H9 (cell line): ENCODE measurements at places on chromosomes 2 and 18.

DNA sequence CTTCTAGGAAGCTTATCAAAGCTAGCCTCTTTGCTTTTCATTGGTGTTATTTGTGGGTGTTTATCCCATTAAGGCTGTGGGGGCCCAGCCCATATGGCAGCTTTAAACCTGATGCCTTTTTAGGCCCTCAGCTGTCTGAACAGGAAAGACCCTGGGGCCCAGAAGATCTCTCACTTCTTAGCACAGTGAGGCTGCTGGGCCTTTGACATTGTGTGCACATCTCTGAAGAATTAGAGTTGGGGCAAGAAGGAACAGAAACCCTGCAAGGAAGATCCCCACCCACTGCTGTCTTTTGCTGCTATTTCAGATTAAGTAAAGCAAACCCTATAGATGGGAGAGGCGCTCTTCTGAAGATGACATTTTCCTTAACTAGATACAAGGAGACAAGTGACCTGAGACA lies 250.0 kb downstream of the SMAD2 start:
- H3K4me3 ChIP-seq: no peak overlapping the region
- no peak overlapping the region for H3K27ac ChIP-seq
- H3K4me1 ChIP-seq: no peaks in the 10 kb centered on the region

GRCh38 chr2:69959425-69959824 lies 2.0 kb downstream of the ASPRV1 start:
- no peak for DNase-seq
- no peak overlapping the region for H3K27ac ChIP-seq
- H3K4me1 ChIP-seq: no peaks in the 10 kb centered on the region; the same call in 1 of the 2 replicates
- H3K4me3 ChIP-seq: no peak overlapping the region
- H3K36me3 ChIP-seq: no peaks in the 10 kb centered on the region
- no peaks in the 10 kb centered on the region for H3K27me3 ChIP-seq

DNA sequence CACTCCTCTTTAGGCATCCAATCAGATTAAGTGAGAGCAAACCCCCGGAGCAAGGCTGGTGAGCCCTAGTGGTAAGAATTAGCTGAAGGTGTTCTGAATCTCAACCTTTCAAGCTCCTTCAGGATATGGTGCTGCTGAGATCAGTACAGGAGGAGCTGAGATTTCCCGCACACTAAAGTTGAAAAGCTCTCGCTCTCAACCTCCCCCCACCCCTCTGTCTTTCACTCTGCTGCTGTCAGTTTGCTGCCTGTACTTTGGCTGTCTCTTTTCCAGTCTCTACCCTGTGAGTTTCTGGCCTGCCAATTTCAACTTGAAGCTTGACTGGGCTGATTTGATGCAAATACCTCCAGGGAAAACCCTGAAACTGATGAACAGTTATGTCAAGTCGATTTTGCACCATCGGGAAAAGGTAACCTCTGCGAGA lies 15.7 kb downstream of the ZEB2 start:
- no peaks in the 10 kb centered on the region for H3K36me3 ChIP-seq
- H3K4me1 ChIP-seq: peaks cover 4% of the 10 kb centered on the region; the same call in 1 of the 2 replicates
- no peak overlapping the region for H3K4me3 ChIP-seq
- DNase-seq: peak; percentile 63

DNA sequence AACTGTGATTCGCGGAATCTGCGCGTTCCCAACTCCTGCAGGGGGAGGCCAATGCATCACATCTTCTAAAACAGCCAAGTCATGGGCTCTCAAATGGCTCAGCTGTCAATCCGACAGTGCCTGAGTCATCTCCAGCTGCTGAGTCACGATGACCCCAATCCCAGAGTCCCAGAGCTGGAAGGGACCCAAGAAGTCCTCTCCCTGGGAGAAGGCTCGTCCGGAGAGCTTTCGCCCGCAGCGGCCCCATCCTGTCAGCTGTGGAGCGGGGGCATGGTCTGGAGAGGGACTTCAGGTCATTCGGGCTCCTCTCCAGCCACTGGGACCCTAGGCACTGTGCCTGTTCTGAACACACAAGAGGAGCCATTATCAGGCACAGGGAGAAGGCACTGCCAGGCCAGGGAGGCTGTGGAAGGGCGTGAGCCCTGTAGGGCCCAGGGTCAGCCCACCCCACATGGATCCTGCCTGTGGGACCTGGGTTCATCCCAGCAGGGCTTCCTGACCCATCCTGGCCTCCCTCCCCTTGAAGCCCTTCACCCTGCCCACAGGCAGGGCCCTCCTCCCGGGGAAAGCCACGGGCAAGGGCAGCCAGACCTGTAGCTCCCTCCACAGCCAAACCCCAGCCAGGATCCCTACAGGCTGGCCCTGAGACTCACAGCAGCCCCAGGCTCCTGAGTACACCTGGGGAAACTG lies 47.6 kb upstream of the GPC1 start:
- H3K4me1 ChIP-seq: no peaks in the 10 kb centered on the region
- H3K27ac ChIP-seq: no peak overlapping the region
- H3K4me3 ChIP-seq: no peak overlapping the region
- no peaks in the 10 kb centered on the region for H3K27me3 ChIP-seq
- DNase-seq: no peak

DNA sequence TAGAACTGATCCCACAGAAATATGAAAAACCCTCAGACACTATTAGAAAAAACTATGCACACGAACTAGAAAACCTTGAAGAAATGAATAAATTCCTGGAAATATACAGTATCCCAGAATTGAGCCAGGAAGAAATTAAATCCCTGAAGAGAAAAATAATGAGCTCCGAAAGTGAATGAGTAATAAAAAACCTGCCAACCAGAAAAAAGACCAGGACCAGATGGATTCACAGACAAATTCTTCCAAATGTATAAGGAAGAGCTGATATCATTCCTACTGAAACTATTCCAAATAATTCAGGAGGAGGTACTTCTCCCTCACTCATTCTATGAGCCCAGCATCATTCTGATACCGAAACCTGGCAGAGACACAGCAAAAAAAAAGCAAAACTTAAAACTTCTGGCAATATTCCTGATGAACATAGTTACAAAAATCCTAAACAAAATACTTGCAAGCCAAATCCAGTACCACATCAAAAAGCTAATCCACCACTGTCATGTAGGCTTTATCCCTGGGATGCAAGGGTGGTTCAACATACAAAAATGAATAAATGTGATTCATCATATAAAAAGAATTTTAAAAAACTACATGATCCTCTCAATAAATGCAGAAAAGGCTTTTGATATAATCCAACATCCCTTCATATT lies 1397.6 kb upstream of the DDX18 start:
- no peaks in the 10 kb centered on the region for H3K4me1 ChIP-seq
- H3K4me3 ChIP-seq: no peak overlapping the region
- DNase-seq: no peak

DNA sequence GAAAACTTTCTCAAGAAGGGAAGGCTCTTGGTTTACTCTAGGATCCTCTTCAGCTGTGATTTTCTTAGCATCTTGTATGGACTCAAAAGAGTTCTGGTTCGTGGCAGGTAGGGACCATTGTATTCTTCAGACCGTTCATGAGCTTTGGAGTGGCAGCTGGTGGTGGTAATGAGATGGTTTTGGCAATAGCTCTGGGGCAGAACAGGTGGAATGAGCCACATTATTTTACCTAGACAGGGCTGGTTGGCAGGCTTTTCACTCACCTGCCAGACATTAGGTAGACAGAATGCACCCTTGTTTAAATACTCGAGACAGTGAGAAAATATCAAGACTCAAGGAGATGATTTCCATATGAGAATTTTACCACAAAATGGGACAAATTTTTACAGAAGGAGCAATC lies 26.2 kb upstream of the MGAT5 start:
- no peak overlapping the region for H3K27ac ChIP-seq
- peaks cover 22% of the 10 kb centered on the region for H3K36me3 ChIP-seq
- H3K4me1 ChIP-seq: no peaks in the 10 kb centered on the region
- H3K4me3 ChIP-seq: no peak overlapping the region; the same call in 2 of the 3 replicates
- H3K27me3 ChIP-seq: no peaks in the 10 kb centered on the region

GRCh38 chr2:200354833-200355751 lies 48.6 kb downstream of the SPATS2L start:
- H3K27me3 ChIP-seq: no peaks in the 10 kb centered on the region
- no peak for DNase-seq
- H3K27ac ChIP-seq: peak overlapping the region; percentile 34
- H3K4me1 ChIP-seq: peaks cover 38% of the 10 kb centered on the region
- no peak overlapping the region for H3K4me3 ChIP-seq

DNA sequence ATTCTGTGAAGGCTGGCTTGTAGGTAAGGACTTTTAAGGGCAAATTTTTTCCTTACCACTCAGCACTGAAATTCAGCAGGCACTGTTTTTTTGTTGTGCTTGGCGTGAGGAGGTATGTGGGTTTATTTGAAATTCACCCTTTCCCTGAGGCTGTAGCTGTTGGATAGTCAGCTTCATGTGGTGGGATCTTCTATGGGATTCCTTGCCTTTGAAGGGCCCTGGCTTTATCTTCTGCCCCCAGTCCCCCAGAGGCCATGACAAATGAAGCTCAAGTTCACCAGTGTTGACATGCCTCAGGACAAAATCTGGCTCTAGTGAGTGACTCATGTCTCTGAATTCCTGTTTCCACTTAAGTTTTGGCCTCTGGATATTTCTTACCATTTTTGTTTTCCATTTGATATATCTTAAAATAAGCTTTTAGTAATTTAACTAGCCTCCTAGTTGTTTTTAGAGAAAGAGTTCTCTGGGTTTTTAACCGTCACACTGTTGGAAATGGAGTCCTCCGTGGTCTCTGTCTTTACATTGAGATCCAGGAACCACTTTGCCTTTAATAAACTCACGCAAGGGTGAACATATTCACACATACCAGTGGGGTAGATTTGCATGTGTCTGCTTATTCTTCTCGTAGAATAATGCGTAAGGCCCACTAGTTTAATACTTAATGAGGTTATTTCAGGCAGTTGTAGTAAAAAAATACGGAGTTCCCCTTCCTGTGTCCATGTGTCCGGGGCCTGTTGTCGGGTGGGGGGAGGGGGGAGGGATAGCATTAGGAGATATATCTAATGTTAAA lies 211.1 kb upstream of the FAM98A start:
- DNase-seq: no peak
- H3K4me1 ChIP-seq: no peaks in the 10 kb centered on the region
- H3K27me3 ChIP-seq: no peaks in the 10 kb centered on the region
- H3K4me3 ChIP-seq: no peak overlapping the region

DNA sequence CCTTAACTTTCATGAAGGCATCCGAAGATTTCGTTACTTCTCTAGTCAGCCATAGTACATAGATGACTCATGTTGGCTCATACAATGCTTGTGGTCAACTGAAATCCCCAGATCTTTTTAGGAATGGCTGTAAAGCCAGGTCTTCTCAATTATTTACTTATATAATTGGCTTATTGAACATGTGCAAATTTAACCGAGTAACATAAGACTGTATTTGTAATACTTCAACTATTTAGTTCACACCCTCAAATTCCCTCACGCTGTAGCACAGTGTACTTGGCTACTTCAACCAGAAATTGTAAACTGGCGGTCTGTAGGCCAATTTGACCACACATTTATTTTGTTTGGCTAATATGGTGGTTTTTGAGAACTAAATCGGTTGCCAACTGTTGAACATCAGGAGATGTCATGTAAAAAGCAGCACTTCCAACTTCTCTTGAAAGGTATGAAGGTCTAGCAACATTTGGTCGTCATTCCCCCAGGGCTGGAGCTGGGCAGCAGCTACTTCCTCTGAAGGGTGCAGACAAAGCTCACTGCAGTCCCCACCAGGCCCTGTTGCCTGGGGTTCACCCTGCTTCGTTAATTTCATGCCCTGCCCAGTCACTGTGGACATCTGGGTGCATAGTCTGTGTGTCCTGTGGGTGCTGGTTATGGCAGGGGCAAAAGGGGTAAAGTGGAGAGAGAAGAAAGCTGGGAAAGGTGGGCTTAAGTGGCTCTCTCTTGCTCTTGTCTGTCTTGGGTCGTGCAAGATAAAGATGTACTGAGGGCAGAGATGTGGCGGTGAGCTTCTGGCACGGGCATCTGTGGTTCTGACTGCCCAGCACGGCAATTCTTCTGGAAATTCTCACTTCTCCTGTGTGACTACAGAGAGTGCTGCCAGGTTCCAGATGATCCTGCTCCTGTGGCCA lies 3.2 kb upstream of the SH3RF3 start:
- DNase-seq: no peak
- no peak overlapping the region for H3K27ac ChIP-seq
- no peak overlapping the region for H3K4me3 ChIP-seq
- H3K36me3 ChIP-seq: no peaks in the 10 kb centered on the region; the same call in 1 of the 2 replicates
- peaks cover 24% of the 10 kb centered on the region; the same call in 1 of the 2 replicates for H3K27me3 ChIP-seq

DNA sequence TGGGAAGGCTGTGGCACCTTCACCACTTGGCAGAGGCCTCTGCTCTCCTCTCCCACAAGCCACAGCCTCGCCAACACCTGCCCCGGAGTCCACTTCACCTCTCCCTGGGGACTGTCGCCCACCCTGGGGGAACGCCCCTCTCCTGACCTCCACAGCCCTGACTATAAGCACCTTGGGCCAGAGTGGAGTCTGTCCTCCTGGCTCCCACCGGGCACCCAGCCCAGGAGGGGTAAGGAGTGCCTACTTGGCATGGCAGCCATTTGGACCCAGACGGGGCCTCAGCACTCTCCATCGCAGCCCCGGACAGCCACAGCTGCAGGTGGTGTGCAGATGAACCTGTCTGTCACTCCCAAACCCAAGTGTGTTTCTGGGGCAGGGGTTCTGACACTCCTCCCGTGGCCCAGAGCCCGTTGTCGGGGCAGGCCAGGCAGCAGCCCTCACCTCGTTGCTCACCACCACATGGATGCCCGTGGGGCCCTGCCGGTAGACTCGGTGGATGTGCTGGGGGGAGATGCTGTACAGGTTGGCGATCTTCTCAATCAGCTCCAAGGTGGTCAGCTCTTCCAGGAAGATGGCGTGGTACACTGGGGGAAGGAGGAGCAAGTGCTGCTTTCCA lies 53.5 kb downstream of the TFCP2L1 start:
- no peak overlapping the region for H3K4me3 ChIP-seq
- no peaks in the 10 kb centered on the region; the same call in 1 of the 2 replicates for H3K27me3 ChIP-seq
- no peak overlapping the region for H3K27ac ChIP-seq

- H3K27me3 ChIP-seq: no peaks in the 10 kb centered on the region
- DNase-seq: peak; percentile 33
- no peak overlapping the region for H3K27ac ChIP-seq
- no peaks in the 10 kb centered on the region for H3K4me1 ChIP-seq
- peaks cover 4% of the 10 kb centered on the region; the same call in 1 of the 2 replicates for H3K36me3 ChIP-seq
These were observed 356.2 kb downstream of the KCNJ3 start for GRCh38 chr2:155054712-155055111.

DNA sequence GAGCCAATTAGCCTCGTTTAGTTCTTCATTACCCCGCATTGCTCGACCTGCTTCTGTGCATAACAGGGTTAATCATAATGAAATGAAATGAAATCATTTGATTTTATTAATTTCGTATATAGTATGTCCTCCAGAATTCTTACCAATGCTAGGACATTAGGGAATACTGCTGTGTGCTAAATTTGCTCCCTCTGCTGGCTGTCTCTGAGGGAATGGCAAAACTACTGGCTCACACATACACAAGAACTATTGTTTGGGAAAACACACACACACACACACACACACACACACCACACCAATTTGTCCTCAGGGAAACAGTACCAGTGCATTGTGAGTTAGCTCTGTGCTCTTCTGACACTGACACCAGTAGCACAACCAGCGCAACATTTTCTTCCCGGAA lies 273.3 kb upstream of the TCF4 start:
- H3K4me3 ChIP-seq: no peak overlapping the region
- H3K27me3 ChIP-seq: no peaks in the 10 kb centered on the region
- peak; percentile 48 for DNase-seq

- H3K4me1 ChIP-seq: no peaks in the 10 kb centered on the region
- H3K27me3 ChIP-seq: no peaks in the 10 kb centered on the region
- H3K4me3 ChIP-seq: no peak overlapping the region
- DNase-seq: no peak
These were observed 439.5 kb downstream of the MEIS1 start for GRCh38 chr2:66874411-66874810.
